Peyer's patch (tissue), 4 donors: ENCODE measurements at places on chromosomes 5 and 9. TPM values are rescaled to one million over a fixed set of nuclear protein-coding genes. Genes with fewer than 3 reads are reported as not detected.

DNA sequence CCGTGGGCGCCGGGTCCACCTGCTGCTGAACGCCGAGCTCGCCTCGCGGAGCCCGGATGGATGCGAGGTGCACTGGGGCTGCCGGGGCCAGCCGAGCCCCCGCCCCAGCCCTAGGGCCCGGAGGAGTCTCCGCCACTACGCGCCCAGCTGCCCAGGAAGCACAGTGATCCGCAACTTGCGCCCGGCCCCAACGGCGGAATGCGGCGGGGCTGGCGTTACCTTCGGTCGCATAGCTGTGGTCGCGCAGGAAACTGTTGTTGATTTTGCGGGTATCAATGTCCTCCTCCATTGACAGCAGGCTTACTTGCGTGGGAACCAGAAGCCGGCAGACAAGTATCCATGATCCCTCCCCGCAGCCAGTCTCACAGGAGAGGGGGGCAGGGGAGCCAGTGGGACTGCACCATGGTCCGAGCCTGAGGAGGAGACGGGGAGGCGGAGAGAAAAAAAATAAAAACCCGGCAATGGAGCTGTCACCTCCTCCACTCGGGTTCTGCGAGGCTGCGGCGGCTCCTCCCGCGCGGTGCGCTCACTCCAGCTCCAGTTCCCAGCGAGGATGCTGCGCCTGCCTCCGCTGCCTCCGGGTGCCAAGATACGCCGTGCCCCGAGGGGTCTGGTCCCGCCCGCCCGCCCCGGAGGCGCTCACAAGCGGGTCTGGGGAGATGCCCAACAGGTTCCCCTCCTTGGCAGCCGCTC is 628 bp downstream of the PPP2R2B start:
- peak; percentile 48 for DNase-seq

DNA sequence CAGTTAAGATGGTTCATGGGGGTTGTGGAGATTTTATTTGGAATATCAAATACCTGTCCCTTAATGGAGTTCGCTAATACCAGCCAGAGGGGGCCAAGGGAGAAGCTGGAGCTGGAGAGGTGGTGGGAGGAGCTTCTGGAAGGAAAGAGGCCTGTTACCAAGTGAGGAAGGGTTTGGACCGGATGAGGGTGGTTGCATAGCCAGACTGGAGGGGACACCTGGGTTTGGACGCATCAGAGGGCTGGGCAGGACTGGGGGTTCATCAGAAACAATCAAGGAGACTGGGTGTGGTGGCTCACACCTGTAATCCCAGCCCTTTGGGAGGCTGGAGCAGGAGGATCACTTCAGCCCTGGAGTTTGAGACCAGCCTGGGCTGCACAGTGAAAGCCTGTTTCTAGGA is 111.8 kb upstream of the IER5L start:
- peak; percentile 10 for DNase-seq

DNA sequence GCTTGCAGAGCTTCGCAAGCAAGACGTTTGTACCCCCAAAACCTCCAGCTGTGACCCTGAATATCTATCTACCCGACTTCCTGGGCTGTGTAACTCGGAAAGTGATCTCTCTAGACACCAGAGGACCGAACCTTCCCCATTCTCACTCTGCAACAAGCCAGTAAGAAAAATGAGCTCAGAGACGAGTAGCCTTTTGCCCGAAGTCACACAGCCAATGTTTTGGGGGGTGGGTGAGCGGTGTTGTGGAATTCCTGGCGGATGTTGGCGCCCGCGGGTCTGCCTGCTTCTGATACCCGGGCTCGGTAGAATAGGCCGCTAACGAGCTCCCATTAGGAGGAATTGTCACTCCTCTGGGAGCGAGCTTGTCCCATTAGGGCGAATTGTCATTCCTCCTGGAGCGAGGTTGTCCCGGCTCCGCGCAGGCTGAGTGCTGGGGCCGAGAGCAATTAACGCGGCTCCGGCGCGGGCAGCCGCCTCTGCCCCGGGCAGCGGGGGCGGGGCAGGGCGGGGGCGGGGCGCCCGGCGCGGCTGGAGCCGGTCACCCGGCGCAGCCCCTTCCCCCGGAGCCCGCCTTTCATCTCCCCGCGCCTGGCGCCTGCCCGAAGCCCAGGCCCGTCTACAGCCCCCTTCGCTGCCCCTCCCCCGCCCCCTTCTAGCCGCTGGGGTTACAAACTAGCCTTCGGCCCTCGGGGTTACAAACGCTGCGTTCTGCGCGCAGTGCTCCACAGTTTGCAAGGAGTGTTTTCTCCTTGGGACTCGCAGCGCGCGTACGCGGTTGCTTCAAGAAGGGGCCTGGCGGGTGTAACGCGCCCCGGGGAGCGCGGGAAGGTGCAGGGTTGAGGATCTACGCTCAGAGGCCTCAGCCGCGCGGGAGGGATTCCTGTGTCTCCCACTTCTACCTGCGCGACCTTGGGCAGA is 3.5 kb upstream of the MSX2 start:
- DNase-seq: no peak

- DNase-seq: no peak
These were observed 96.4 kb downstream of the EBF1 start for GRCh38 chr5:159003045-159004030.

- peak; percentile 63 for DNase-seq
These were observed 2.8 kb downstream of the PDLIM7 start for GRCh38 chr5:177494346-177495195.

DNA sequence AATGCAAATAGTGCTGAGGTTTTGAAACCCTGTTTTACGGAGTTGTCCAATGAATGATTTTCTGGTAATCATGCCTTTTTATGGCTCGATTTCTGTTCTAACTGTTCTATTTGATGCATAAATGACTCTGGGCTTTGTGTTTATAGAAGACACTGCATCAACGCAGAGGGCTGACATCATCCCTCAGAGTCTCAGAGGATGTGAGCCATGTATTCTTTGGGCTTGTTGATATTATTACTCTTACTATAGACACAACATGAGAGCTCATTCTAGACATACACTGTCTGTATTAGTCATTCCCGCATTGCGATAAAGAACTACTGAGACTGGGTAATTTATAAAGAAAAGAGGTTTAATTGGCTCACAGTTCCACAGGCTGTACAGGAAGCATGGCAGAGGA is 31.6 kb downstream of the CDH6 start:
- DNase-seq: no peak

Gene SNCAIP
- total RNA-seq: 0.70 TPM

Gene FCN1
- total RNA-seq: not detected
